Hepatocyte (in vitro differentiated cells): ENCODE measurements at places on chromosomes 5 and 9.

DNA sequence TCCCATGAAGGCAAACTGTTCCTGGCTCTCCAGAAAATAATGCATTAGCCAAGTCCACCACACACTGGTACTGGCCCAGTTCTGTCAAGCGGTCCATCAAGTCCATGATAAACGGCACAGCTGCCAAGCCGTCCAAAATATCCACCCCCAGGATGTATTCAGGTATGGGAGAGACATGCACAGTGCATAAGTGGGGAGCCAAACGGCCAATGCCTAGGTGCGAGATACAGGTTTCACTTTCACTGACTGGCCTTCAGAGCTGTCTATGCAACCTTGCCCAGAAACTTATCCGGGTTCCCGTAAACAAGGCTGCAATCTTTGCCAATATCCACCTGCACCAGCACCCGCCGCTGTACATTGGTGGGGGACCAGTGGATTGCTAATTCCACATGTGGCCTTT, 795.8 kb downstream of the EFNA5 start:
- no peak overlapping the region for H3K4me3 ChIP-seq
- no peak overlapping the region for H3K27ac ChIP-seq
- H3K36me3 ChIP-seq = no peaks in the 10 kb centered on the region

DNA sequence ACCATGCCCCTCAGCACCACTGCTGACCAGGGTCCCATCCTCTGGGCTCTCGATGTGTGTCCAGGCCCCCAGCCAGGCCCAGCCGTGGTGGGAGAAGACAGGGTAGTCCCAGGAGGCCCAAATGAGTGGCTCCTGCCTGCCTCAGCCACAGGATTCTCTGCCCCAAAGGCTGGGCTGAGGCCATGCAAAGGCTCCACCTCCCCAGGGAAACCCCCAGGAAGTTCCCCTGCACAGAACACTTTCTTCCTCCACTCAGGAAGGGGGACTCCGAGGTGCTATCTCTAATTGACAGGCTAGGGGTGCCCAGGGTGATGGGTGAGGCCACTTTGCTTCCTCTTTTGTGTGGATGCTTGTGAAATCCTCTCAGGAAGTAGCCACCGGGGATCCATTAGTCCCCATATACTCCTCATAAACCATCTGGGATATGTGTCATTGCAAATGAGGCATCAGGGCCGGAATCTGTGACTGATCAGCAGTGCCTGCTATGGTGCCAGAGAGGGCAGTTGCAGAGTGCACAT, 23.1 kb upstream of the TDRD7 start:
- H3K4me3 ChIP-seq = no peak overlapping the region
- no peak overlapping the region for H3K27ac ChIP-seq
- H3K4me1 ChIP-seq = peaks cover 13% of the 10 kb centered on the region
- no peak for DNase-seq

GRCh38 chr5:54895816-54896341, 89.5 kb downstream of the ESM1 start:
- H3K4me3 ChIP-seq = no peak overlapping the region
- no peaks in the 10 kb centered on the region for H3K36me3 ChIP-seq
- H3K27me3 ChIP-seq = no peaks in the 10 kb centered on the region
- peak overlapping the region; percentile 44 for H3K27ac ChIP-seq

GRCh38 chr5:94928891-94929290, 310.4 kb downstream of the SLF1 start:
- DNase-seq = no peak
- H3K4me3 ChIP-seq = no peak overlapping the region
- no peak overlapping the region for H3K27ac ChIP-seq
- no peaks in the 10 kb centered on the region for H3K36me3 ChIP-seq

GRCh38 chr9:70964861-70965260, 156.6 kb downstream of the TRPM3 start:
- no peak for DNase-seq
- H3K4me3 ChIP-seq = no peak overlapping the region
- H3K36me3 ChIP-seq = no peaks in the 10 kb centered on the region
- H3K4me1 ChIP-seq = no peaks in the 10 kb centered on the region
- H3K27ac ChIP-seq = no peak overlapping the region

- no peak for DNase-seq
- H3K27ac ChIP-seq = no peak overlapping the region
- H3K4me1 ChIP-seq = no peaks in the 10 kb centered on the region
- H3K36me3 ChIP-seq = no peaks in the 10 kb centered on the region
Measured at GRCh38 chr5:43581398-43581797, 21.6 kb upstream of the NNT start.

GRCh38 chr9:100437860-100438805, 11.2 kb downstream of the MSANTD3 start:
- no peak overlapping the region for H3K27ac ChIP-seq
- H3K36me3 ChIP-seq = no peaks in the 10 kb centered on the region
- H3K4me3 ChIP-seq = no peak overlapping the region
- H3K27me3 ChIP-seq = no peaks in the 10 kb centered on the region

GRCh38 chr5:167796672-167797071, 494.8 kb upstream of the WWC1 start:
- H3K36me3 ChIP-seq = no peaks in the 10 kb centered on the region
- no peak overlapping the region for H3K4me3 ChIP-seq
- peaks cover 7% of the 10 kb centered on the region for H3K4me1 ChIP-seq
- no peaks in the 10 kb centered on the region for H3K27me3 ChIP-seq

DNA sequence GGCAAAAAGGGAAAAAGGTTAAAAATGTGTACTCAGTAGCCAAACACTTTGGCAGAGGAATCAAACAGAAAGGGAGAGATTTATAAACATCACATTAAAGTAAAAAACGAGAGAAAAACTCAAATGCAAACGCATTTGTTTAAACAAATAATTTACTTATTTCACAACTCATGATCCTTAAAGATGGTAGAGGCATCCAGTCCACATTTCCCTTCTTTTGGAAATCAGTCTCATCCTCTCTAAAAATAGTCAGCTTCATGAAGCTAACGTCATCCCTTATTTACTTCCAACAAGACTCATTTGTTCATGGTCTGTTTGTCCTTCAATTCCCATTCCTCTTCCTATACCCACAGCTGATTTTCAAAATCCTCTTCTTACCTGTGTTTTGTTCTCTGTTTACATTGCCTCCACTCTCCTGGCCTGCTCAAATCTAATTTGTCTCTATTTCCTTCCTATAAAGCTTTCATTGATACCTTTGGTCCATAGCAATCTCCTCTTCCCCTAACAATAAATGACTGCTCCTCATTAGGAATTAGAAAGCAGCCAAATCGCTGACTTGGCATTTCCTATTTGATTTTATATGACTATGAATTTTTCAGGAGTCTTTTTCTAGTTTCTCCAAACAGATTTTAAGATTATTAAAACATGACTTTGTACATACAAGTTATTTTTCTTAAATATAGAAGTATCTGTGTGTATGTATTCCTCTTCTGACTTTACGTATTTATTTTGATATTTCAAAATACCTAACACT, 805.3 kb downstream of the TLE1 start:
- H3K4me1 ChIP-seq = no peaks in the 10 kb centered on the region
- no peak overlapping the region for H3K27ac ChIP-seq
- H3K36me3 ChIP-seq = no peaks in the 10 kb centered on the region
- DNase-seq = no peak
- H3K27me3 ChIP-seq = no peaks in the 10 kb centered on the region

GRCh38 chr5:58454025-58454424, 5.9 kb downstream of the PLK2 start:
- H3K36me3 ChIP-seq = peaks cover 12% of the 10 kb centered on the region
- no peak overlapping the region for H3K27ac ChIP-seq
- H3K4me1 ChIP-seq = peaks cover 15% of the 10 kb centered on the region
